ENCODE measurements at places on chromosomes 12 and 14. TPM values are rescaled to one million over a fixed set of nuclear protein-coding genes. Genes with fewer than 3 reads are reported as not detected.

The CATSPERB gene
- total RNA-seq: not detected

The ISM2 gene
- 0.68 TPM for total RNA-seq

The DENR gene
- 23.4 TPM for total RNA-seq

The WNT1 gene
- not detected for total RNA-seq

The SLCO1B3 gene
- total RNA-seq: not detected

The DNAI7 gene
- 0.37 TPM for total RNA-seq

The FAM90A1 gene
- not detected for total RNA-seq

The ITGA7 gene
- total RNA-seq: 3.0 TPM

The DEPDC4 gene
- total RNA-seq: 0.10 TPM

The RNU4-1 gene
- total RNA-seq: not detected

The ERP27 gene
- not detected for total RNA-seq

The EIF2B1 gene
- total RNA-seq: 48.8 TPM

The ESYT1 gene
- total RNA-seq: 108 TPM

Measured in G401 (cell line).